ENCODE measurements at places on chromosomes 1 and 21.
A peak's percentile ranks its signal among the peaks of the same experiment; 100 is the strongest.

GRCh38 chr1:46614604-46614984 is 2.0 kb downstream of the MOB3C start:
- no peak for DNase-seq

DNA sequence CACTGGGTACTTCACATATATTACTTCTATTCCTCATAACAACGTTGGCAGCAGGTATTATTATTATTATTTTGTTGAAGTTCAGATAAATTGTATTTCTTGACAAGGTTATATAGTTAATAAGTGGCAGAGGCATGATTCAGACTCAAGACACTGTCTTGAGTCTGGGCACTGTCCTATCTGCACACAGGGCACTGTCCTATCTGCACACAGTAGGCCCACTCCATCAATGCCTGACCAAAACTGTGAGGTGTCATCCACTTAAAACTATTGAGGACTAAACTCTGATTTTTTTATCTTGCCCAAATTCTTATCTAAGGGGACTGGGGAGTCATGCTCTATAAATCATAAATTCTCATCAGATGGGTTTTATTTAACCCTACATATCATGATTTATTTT is 23.8 kb upstream of the IER5 start:
- no peak for DNase-seq

- no peak for DNase-seq
Measured at GRCh38 chr1:18134324-18135046, 26.9 kb downstream of the IGSF21 start.

DNA sequence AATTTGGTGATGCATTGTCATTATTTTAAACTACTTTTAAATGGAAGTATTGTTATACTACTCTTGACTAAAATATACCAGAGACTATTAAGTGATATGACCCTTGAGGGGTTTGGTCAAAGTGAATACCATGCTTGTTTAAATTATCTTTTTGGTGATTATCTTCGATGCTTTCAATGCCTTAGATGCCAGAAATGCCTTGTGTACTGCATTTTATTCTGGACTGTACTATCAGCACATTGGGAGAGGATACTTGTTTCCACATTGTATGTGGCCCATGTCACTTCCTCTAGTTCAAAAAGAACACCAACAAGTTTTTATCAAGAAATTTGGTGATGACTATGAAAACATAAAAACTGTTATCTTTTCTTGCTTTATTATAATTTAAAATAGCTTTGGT is 16.3 kb downstream of the MAP3K7CL start:
- no peak for DNase-seq

DNA sequence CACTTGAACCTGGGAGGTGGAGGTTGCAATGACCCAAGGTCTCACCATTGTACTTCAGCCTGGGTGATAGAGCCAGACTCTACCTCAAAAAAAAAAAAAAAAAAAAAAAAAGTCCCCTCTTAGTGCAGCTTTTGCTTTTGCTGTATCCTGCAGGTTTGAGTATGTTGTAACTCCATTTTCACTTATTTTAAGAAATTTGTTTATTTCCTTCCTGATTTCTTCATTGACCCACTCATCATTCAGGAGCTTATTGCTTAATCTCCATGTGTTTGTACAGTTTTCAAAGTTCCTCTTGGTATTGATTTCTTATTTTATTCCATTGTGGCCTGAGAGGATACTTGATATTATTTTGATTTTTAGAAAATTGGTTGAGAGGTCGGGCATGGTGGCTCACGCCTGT is 50.9 kb upstream of the AK4 start:
- DNase-seq: no peak

GRCh38 chr1:157704878-157705277 is 4.3 kb upstream of the FCRL3 start:
- no peak for DNase-seq

GRCh38 chr1:246949956-246950355 is 18.2 kb upstream of the AHCTF1 start:
- no peak for DNase-seq

- DNase-seq: peak; percentile 52
Measured at GRCh38 chr21:35390013-35390776, 341.1 kb upstream of the RUNX1 start.

DNA sequence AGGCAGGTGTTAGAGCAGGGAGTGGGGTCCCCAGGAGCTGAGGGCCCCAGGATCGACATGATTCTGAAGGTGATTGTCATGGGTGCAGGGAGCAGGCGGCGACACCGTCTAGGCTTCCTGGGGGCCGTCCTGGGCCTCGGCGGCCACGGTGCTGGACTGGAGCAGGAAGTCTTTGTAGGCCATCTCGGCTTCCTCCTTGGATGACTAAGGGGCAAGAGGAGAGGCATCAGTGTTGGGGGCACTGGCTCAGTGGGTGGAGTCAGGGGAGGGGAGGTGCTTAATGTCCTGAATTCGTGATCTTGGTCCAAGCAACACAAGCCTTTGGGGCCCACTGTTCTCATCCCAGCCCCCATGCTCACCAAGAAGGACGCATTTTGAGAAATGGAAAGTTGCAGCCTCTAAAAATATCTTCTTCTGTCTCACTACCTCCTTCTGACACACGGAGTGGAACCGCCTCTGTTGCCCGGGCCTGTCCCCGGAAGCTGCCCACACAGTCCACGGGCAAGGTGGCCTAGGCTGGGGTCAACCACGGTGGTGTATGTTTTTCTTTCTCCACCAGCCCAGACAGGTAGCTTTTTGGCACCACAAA is 8.6 kb upstream of the FCMR start:
- no peak for DNase-seq

GRCh38 chr1:25073640-25074270 is 143.7 kb upstream of the RUNX3 start:
- DNase-seq: no peak

DNA sequence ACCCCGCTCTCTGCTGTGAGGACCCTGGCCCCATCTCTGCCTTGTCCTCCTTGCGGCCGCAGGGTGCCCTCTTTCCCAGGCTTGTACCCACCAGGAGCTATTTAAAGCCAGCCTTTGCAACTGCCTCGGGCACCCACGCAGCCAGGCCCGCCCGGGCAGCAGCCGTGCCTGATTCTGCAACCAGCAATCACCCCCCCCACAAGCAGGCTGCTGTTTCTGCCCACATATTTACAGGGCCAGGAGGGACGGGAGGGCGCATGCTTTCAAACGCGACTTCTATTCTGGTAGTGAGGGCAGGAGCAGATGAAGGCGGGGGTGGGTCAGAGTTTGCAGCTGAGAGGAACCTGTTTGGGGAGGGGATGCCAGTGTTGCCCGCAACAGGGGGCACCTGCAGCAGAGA is 13.6 kb downstream of the GABRD start:
- no peak for DNase-seq

DNA sequence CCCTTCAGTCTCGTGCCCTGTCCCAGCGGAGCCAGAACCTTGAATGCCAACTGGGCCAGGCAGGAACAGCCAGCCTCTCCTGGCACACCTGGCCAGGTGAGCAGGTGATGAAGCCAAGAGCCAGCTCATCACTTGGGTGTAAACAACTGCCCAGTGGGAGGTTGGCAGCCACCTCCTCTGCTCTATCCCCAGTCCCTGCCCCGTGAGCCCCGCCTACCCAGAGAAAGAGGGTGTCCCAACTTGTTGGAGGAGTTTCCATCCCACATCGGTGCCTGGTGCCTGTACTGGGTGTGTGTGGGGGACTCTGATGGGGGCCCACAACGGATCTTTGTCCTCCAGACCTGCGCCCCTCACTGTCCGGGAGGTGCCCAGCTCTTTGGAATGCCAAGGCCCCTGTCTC is 17.8 kb upstream of the FAM131C start:
- no peak for DNase-seq

DNA sequence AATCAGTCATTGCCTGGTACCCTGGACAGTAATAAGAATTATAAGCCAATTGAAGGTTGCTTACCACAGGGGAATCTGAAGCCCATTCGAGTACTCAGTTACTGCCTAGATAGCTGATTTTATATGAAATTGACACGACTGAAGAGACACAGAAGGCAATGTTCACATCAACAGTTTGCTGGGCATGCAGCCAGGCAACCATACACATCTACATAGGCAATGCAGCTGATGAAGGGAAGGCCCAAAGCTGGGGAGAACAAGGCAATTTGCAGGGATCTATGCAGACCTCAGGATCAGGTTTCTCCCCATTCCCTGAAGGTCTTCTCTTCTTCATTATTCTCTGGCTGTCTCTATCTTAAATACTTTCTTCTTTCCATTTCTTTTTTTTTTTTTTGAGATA is 448.7 kb downstream of the PTBP2 start:
- no peak for DNase-seq

- DNase-seq: no peak
Measured at GRCh38 chr21:45269861-45270260, 17.8 kb downstream of the POFUT2 start.

DNA sequence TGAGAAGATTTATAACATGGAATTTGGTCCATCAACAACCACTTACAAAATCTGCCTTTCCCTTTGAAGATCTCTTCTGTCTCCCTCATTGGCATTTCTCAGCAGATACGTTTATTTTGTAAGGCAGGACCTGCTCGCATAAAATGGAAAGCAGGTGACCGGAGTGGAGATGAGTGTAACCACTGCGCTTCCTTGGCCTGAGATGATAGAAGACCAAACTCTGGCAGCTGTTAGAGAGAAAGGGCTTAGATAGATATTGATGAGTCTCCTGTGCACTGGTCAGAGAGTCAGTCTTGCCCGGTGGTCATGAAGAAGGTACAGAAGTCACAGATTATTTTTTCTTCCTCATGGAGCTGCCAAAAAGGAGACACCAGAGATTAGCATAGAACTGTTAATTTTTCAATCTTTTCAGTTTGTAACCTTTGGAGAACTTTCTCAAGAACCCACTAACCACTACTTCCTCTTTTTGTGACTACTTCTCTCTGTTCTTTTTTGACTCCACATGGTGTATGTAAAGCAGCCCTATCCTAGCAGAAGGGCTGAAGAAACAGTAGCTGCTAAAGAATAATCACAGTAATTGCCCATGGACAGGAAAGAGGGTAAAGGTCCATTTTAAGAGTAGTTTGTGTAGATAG is 47.6 kb downstream of the FCRL3 start:
- no peak for DNase-seq

- no peak for DNase-seq
Measured at GRCh38 chr1:65890201-65890843, 97.6 kb downstream of the PDE4B start.

DNA sequence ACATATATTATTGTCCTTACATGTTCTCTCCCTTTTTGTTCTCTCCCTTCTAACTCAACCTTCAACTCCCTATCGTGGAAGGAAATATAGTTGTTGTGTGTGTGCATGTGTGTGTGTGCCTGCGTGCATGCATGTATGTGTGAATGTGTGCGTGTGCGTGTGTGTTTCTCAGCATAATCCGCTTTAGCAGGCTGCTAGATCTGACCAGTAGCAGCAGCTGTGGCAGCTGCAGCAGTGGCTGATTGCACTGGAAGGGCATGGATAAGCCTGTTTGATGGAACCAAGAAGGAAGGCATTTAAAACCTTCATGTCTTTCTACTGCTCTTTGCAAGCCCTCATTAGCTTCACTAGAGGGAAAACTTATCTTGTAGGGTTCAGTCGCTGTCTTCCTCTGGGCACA is 65.6 kb upstream of the IRF2BP2 start:
- no peak for DNase-seq

DNA sequence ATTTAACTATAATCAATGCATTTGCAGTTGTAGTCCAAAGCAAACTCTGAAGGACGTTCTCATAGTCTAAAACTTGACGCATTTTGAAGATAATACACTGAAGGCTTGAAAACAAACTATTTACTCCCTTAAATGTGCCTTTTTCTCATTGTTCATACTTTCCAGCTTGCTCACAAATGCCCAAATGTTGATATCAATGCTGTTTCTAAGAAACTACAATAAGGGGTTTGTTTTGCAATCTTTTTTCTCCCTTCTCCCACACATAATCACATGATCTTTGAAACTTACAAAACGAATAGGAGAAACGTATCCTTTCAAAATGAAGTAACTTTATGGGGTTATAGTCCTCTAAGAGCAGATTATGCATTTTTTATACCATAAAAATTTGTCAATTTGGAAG is 508.7 kb downstream of the DPYD start:
- DNase-seq: no peak

GRCh38 chr1:169130683-169131082 is 24.2 kb downstream of the ATP1B1 start:
- DNase-seq: no peak

GRCh38 chr21:14870853-14871149 is 194.0 kb downstream of the NRIP1 start:
- DNase-seq: no peak

DNA sequence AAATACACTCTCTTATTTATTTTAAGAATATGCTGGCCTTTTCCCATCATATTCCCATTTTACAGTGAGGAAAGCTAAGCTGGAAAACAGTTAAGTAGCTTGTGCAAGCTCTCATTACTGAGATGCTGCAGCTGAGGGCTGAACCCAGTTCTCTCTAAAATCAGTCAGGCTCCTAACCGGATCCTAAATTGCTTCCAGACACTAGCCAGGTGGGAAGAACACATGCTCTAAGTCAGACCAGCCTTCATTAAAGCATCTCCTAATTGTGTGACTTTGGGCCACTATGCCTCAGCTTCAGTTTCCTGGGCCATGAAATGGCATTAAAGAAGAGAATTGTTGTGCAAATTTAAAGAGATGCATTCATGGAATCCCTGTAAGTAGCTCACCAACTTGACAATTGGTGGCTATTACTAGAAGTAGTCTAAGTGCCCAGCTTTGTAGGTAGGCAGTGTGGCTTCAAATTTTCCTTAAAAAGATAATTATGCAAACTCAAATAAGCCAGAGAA is 228.4 kb downstream of the DAB1 start:
- DNase-seq: no peak

GRCh38 chr1:156704930-156705320 is 458 bp downstream of the CRABP2 start:
- DNase-seq: peak; percentile 79

DNA sequence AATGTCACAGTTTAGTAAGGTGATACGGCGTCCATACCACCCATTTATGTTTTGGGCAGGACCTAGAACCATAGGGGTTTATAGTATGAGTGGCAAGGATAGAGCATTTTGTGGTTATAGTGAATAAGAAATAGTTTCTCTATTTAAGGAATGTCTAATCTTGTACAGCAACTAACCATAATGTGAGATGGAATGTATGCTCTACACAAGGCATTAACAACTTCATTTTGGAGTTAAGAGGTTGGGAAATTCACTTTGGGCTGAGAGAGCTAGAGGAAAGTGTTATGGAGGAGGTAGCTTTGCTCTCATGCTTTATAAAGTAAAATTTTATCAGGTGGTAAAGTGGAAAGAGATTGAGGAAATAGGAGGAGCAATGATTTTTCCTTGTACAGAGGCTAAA is 3.0 kb upstream of the MCL1 start:
- no peak for DNase-seq

GRCh38 chr1:36755303-36756230 is 272.9 kb upstream of the CSF3R start:
- no peak for DNase-seq

DNA sequence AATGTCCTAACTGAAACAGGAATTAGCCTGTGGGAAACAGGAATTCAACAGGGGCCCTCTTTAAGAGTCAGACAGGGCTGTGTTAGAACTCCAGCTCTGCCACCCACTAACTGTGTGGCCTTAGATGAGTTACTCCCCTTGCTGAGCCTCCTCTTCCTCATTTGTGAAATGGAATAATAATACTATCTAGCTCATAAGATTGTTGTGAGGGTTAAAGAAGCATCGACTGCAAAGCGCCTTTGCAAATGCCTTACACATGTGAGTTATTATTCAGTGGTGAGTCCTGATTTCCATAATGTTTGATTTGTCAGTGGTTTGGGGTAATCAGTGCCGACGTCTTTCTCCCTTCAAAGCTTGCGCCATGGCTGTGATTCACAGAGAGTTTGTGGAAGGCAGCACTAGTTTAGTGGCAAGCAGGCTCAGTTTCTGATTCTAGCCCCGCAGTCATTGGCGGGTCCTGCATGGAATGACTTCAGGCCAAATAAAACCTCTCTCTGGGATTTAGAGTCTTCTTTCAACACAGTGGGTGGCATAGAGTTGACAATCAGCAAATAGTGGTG is 388.5 kb downstream of the PLPP3 start:
- DNase-seq: no peak

Measured in HT1080 (cell line).